ENCODE measurements at places on chromosomes 6 and 20.

DNA sequence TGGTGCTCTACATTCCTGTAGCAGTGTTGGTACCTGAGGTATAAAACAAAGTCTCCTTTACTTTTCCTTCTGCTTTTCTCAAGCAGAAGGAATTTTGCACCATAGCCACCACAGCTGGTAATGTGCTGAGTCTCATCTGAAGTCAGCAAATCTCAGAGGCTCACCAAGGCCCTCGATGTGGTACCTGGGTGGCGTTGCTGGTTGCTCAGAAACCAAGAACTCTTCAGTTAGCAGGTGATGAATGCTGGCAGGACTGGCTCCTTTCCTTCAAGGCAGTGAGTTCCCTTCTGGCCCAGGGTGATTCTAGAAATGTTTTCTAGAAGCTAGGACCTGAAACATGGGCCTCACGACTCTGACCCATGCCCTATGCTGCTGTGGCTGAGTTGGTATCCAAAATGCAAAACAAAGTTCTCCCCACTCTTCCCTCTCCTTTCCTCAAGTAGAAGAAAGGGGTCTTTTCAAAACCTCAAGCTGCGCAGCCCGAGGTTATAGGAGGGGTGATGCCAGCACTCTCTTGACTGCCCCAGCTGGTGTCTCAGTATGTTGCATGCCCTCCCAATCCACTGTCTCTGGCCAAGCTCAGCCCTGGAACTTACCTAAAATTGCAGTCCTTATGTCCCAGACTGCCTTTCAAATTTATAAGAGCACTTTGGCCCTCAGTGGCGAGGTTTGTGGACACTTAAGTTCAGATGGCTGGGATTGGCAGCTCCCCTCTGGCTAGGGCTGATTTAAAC lies 592.3 kb downstream of the FRK start:
- no peak for DNase-seq

- DNase-seq, result no peak
These were observed 171.6 kb downstream of the SASH1 start for GRCh38 chr6:148514091-148514845.

- DNase-seq, result no peak
These were observed 98.1 kb upstream of the VSTM2L start for GRCh38 chr20:37804584-37805566.

DNA sequence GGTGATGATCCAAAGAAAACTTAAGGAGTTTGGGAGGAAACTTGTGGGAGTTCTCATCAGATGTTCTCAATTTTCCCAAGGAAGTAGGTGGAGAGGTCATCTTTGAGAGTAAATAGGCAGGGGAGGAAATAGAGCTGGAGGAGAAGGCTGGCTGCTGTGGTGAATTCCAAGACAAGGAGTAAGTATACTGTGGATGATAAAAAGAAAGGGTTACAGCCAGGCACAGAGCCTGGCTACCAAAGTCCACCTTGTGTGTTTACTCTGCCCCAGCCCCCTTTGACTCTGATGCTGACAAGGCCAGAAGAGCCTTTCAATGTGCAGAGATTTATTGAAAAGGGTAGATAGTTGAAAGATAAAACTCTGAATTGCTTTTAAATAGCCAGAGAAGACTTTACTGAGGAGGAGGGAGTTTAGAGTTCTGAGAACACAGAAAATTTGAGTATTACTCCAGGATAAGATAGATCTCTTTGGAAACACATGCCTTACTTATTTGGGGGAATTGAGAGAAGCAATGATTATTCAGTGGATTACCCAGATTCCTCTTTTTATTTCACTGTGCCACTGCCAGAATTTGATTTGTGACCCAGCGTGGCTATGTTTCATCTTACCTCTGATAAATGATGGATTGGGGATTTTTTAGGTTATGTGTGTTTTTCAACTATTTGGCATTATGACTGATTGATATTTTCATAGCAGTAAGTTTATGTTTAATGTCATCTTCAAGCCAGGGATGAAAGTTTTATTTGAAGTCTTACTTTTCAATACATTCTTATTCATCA lies 182.6 kb upstream of the JAG1 start:
- no peak for DNase-seq

GRCh38 chr20:44584162-44584561 lies 1.8 kb downstream of the PKIG start:
- DNase-seq, result no peak

DNA sequence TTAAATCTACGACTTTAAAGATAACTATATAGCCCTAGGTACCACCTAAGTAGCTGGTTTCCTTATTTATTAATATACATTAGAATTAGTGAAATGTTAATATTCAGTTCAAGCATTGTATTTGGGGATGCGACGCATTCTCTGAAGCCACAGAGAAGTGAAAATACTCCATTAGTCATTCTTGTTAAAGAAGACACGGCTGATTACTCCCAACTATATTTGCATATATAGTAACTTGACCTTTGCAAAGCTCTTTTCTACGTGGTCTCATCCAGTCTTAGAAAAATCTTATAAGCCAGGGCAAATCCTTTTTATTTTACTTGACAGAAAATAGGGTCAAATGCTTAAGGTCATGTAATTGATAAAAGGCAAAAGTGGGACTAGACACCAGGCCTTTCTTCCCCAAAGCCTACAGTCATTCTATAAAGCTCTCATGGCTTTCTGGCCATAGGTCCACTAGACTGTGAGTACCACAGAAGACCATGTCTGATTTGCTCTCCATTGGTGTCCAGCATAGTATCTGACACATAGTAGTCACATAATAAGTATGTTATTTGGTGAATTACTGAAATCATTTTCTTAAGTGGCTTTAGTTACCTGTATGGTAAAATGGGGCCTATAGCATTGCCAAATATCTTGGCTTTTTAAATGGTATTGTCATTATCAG lies 11.3 kb downstream of the ZHX3 start:
- DNase-seq, result no peak

DNA sequence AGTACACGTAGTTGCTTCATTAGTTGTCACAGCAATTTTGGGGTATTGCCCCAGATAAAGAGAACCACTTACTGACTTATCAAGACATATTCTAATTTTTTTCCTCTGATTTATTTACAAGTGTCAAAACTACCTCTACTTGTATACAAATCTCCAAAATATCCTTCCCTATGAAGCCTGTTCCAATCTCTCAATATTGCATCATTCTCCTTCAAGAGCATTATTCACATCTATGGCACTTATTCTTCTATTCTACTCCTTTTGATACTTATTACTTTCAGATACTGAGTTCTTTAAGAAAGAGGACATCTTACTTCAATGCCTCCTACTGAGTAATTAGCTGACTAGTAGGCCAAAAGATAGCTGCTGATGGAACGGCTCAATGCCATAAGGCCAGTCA lies 105.2 kb downstream of the SMLR1 start:
- DNase-seq, result no peak

- no peak for DNase-seq
These were observed 501.1 kb downstream of the PTPRT start for GRCh38 chr20:42688576-42688975.

DNA sequence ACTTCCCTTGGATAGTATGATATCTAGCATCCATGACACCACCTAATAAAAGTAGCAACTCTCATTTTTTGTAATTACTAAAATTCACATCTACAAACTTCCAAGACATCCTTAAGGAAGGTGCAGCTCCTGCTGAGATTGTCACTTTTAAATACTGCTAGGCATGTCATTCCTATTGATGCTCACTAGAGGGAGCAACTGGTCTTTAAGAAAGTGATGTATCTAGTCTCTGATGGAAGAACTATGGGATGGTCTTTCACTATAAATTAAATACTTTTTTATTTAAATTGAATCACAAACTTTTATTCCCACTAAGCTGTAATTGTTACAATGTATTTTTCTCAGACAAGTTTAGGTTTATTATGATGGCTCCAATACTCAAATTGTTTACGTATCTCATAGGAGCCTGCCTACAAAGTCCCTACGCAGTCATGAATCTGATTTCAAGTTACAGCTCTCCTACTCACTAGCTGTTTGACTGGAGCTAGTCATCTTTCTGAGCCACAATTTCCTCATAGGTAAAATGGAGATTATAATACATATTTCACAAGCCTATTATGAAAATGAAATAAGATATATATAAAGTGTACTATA lies 8.1 kb upstream of the TSPYL1 start:
- no peak for DNase-seq

DNA sequence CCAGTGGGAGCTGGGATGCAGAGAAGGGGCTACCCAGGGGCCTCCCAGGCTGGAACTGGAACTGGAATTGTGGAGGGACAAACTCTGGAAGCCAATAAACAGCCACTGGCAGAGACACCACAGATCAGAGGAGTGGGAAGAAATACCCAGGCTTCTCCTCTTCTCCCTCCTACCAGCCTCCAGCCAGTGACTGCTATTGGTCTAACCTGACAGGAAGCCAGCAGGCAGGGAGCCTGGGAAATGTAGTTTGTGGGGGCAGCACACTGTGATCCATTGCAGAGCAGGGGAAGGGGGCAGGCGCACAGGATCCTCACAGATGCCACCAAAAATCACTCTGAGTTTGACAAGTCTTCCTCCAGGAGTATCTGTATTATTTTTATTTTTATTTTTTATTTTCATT lies 12.1 kb upstream of the MLN start:
- no peak for DNase-seq

DNA sequence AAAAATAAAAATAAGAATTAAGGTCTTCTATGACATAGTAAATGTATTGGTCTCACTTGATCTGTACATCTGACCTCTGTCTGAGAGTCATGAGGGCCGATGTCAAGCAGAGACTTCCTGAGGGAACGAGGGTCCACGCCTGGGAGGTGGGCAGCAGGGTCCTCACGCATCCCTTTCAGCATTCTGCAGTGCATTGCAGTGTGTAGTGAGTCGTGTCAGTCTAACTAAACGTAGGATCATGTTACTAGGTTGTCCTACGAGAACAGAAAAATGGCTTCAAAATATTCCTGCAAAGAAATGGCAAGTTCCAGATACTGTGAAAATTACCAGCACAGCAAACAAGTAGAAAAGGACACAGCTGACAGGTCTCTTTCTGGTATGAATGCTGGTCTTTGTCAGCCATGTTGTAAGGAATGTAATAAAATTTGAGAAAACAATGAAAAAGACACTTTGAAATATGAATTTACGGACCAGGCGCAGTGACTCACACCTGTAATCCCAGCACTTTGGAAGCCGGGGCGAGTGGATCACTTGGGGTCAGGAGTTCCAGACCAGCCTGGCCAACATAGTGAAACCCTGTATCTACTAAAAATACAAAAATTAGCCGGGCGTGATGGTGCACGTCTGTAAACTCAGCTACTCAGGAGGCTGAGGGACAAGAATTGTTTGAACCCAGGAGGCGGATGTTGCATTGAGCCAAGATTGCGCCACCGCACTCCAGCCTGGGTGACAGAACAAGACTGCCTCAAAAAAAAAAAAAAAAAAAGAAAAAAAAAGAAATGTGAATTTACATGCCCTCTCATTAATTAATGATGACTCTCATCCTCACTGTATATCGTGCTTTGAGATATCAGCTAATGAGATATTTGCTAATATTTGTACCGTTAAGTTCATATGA lies 2.4 kb upstream of the AHCY start:
- DNase-seq, result no peak

- no peak for DNase-seq
These were observed 58.8 kb downstream of the REV3L start for GRCh38 chr6:111423960-111424846.

DNA sequence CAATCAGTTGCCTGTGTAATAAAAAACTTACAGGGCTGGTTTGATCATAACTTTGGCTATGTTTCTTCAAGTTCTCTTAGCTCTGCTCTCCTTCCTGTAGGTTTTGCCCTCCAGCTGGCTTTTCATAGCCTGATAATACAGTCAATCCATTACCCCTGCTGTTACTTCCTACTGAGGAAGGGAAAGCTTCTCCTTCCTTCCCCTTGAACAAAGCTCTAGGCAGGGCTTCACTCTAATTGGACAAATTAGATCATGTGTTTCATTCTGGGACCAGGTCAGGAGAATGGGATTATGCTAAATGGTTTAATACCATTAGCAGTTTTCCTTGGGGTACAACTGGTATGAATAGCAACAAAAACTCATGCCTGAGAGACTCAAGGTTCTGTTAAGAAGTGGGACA lies 106.8 kb upstream of the MCHR2 start:
- no peak for DNase-seq

- DNase-seq, result no peak
These were observed 48.3 kb upstream of the TBC1D32 start for GRCh38 chr6:121382467-121383121.

DNA sequence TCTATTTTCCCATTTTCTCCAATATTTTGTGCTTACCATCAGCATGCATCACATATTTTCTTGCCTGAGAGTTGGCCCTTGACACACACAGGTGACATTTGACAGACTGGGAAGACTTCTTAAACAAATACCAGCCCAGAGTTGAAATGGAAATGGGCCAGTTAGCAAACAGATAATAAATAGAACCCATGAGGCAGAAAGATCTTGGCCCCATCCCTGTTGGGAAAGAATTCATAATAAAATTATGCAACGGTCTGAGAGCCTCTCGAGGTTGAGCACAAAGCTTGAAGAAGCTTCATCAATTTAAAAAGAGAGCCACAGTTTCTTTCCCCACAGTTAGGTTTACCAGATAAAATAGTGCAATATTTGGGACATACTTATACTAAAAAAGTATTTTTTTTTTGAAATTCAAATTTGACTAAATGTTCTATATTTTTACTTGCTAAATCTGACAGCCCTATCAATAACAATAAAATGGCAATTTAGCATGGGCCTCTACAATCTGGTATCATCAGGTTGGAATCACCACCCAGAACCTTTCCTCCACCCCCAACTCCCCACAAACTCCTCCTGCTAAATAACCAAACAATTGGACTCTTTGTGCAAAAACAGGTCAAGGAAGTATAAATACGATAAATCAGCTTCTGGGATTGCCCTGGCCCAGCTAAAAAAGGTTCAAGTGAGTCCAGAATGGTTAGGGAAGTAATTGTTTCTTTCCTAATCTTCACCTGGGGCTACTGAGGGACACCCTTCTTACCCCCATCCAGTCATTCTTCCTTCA lies 129.8 kb downstream of the CD164 start:
- DNase-seq, result no peak

GRCh38 chr20:48380661-48381060 lies 447.1 kb downstream of the PREX1 start:
- no peak for DNase-seq

DNA sequence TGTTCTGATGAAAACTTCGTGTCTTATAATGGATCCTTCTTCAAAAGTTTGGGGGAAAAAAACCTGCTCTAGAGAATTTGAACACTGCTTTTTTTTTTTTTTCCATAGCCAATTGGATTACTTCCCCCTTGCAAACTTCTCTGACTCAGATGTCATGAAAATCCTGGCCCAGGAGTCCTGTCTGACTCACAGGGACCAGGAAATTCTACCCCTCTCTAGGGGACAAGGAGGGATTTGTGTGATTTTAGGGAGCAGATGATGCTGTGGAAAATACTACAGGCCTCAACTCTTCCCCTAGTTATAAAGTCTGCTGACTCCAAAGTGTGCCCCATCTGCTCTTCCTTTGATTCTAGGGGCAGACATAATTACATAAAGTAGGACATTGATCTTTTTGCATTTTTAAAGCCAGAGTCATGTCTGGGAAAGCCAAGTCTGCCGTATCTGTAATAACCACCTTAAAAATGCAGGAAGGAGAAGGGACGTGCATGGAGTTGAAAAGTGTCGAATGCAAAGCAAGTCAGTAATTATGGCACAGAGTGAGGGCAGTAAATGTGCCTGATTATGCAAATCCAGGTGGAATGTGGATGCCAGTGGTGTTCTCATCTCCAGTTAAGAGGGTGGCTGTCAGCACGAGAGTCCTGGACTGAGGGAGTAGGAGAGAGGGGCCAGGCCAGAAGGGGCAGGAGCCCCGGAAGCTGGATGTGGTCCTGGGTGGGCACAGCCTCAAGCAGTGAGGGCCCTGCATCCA lies 144.3 kb upstream of the SULF2 start:
- DNase-seq, result no peak
